Hepatic stellate cell (primary cell): ENCODE measurements at places on chromosomes 11 and 22.
A peak's percentile ranks its signal among the peaks of the same experiment; 100 is the strongest.

DNA sequence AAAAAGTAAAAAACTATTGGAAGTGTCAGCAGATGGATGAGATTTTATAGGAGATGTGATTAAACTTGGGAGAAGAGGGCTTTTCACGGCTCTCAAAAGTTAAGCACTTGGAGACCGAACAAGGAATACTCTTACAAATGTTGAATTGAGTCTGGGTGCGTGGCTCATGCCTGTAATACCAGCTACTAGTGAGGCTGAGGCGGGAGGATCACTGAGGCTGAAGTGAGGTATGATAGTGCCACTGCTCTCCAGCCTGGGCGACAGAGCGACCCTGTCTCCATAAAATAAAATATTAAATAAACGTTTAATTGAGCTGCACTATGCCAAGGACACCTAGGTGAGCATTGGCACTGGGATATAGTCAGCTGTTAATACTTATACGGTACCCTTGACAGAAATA lies 1.9 kb downstream of the CEP57 start:
- no peak for DNase-seq

DNA sequence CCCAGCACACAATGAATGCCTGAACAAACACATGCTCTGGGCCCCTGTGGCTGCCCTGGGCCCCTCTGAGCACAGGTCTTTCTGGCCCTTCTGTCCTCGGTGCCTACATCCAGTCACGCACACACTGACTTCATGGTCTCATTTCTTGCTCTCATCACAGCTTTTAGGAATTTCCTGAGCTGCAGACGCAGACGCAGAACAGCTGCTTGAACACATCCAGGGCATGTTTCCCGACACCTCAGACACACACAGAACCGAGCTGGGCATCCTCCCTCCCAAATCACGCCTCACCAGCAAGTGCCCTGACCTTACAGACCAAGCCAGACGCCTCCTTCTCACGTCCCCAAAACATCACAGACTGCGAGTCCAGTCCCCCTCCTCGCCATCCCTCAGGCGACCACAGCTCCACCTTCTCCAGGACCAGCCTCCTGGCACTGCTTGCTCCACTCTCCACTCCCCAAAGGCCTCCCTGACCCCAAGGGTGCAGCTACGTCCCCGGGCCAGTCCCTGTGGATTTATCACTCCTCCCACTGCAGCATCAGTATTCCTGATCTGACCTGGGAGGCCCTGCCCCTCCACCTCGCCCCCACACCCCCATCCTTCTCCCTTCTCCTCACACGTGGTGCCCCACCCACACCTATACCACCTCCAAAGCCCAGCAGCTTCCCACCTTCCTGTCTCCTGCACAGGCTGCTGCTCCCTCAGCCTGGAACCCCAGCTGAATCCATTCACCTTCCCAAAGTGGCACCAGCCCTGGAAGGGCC lies 12.9 kb downstream of the SIRT3 start:
- DNase-seq: no peak

DNA sequence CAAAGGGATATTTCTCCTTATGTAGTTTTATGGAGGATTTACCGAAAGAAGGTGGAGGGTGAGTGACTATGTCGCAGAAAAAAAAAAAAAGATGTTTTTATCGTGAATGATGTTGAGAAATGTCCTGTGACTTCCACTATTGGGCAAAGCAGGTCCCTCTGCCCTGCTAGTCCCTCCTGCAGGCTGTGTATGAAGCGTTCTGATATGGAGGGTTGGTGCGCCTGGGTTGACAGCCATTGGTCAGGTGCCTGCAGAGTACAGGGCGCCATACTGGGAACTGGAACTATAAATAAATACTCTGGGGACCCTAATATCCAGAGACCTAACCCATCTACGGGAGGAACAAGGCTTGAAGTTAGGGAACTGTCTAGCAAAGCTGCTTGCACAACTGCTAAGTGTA lies 1.5 kb downstream of the IL17RA start:
- no peak for DNase-seq

DNA sequence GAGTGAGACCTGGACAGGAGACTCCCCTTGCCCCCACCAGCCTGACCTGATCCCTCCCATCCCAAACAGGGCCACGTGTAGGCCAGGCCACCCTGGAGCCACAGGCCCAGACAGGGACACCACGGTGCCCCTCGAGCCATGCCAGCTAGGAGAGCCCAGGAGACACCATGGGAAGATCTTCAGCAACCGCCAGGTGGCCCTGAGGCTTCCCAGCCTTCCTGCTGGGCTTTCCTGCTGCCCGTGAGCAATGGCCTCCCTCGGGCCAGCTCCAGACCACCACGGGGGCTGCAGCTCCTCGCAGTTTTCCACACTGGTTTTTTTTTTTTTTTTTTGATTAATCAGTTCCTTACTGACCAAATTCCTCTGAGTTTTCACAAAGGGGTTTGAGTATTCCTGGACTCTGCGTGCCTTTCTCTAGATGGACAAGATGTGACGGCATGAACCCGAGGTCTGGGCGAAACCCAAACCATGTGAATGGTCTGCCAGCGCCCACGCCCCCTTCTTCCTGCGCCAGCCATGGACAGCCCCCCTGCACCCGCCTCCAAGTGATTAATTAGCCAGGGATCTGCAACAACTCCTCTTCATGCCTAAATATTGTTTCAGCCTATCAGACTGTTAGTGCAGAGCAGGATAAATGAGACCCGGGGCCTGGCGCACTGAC lies 40.9 kb downstream of the TBX1 start:
- no peak for DNase-seq

DNA sequence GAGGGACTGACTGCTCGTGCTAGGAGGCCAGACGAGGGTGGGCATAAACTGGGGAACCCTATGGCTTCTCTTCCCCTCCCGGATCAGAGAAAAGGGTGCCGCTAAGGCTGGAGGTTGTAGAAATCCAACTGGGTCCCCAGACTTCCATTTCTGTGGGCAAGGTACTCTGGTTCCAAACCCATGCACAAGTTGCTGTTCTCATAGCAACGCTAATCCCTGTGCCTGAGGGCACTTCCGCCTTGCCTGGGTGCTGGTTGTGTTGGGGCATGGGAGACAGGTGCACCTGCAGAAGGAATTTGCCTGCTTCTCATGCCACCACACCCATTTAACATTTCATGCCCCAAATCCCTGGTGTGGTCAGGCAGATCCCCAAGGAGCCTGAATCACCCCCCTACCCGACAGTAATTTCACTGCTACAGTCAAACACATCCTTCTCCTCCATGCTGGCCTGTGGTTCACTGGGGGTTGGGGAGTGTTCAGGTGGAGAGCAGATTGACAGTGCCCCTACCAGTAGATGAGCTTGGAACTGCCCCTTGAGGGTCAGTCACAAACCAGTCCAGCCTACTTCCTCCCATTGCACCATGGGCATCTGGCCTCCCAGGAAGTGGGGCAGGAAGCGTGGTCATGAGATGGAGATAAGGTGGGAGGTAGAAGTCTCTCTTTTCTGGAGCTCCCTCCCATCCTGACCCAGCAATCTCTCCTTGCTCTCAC lies 1.2 kb downstream of the C2CD2L start:
- peak; percentile 41 for DNase-seq

DNA sequence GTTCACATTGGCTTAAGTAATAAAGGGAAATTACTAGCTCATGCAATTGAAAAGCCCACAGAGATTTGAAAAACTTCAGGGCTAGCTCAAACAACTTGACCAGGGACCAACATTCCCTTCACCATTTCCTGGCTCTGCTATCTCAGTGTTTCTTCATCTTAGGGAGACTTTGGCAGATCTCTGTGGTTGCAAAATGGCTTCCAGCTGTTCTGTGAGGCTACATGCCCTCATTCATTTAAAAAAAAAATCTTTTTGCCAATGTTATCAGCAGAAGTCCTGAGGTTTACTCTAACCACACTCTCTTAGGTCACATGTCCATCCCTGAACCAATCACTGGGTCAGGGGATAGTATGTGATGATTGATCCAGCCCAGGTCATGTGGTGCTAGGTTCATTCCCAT lies 13.9 kb upstream of the RASSF10 start:
- no peak for DNase-seq

DNA sequence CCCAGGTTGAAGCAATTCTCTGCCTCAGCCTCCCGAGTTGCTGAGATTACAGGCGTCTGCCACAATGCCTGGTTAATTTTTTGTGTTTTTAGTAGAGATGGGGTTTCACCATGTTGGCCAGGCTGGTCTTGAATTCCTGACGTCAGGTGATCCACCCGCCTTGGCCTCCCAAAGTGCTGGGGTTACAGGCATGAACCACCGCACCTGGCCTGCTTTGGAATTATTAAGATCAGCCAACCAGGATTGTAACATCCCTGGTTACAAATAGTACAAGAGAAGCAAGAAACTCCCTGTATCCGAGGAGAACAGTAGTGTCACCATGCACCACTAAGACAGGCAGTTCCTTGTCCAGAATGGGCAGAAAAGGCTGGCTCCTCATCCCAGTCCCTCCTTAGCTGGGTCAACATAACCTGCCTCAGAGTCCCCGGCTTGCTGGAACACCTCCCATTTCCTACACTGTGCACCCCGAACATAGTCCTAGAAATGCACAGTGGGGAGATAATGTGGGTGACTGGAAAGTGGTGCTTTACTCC lies 77.2 kb upstream of the INCENP start:
- no peak for DNase-seq

- DNase-seq: no peak
Measured at GRCh38 chr11:122393209-122393860, 262.2 kb upstream of the UBASH3B start.

- no peak for DNase-seq
Measured at GRCh38 chr11:107598225-107599139, 7.5 kb downstream of the ELMOD1 start.

DNA sequence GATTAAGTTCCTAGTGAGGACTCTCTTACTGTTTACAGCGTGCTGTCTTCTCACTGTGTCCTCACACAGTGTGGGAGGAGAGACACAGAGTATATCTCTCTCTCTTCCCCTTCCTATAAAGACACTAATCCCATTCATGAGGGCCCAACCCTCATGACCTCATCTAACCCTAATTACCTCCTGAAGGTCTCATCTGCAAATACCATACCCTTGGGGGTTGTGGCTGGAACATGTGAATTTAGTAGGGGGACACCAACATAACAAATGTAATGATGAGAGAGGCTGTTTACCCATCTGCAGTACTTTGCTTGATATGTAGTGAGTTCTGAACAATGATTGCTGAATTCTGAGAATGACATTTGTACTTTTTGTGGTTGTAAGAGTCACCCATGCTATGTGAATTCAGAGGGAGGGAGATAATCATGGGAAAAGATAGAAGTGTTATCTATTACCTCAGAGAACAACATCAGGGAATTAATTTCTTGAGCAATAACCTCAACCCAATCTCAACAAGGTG lies 4.9 kb upstream of the OR52W1 start:
- no peak for DNase-seq

- no peak for DNase-seq
Measured at GRCh38 chr11:36605221-36606216, 7.5 kb upstream of the RAG2 start.

GRCh38 chr11:19777039-19777376 lies 64.4 kb downstream of the NAV2 start:
- DNase-seq: peak; percentile 44

- DNase-seq: peak; percentile 78
Measured at GRCh38 chr11:72091292-72091691, 10.6 kb downstream of the LRRC51 start.

DNA sequence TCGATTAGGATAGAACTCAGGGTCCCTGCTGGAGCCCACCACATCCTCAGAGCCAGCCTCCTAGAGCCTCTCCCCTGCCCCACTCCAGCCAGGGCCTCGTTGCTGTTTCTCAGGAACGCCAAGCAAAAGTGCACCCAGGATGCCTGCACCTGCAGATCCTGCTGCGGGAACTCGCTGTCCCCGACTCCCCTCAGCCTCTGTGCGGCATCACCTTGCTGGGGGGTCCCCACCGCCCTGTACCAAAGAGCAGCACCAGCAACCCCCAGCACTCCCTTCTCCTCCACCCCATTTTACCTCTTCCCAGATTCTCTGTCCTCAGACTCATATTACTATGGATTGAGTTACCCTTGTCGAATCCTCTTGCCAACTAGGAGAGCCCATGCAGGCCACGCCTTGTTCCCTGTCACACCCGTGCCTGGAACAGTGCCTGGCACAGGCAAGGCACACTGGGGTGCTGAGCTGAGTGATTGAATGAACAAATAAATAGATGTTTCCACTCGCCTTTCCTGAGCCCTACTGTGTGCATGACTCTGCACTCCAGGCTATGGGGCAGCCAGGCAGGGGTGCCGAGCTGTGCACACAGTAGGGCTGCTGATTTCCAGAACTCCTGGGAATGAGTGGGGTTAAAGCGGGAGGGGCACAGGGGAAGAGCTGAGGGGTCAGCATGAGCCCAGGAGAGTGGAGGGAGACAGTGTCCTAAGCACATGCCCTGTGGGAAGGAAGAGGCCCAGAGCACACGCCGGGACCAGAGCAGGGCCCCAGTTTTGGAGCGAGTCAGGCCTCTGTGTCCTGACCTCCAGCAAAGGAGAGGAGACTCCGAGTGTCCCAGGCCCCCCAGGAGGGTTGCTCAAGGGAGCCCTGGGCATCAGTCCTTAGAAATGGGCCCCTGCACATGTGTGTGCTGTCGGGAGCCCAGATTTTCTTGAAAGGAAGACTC lies 44.3 kb downstream of the LINC01488 start:
- no peak for DNase-seq

GRCh38 chr11:28878025-28878424 lies 769.8 kb downstream of the METTL15 start:
- no peak for DNase-seq

DNA sequence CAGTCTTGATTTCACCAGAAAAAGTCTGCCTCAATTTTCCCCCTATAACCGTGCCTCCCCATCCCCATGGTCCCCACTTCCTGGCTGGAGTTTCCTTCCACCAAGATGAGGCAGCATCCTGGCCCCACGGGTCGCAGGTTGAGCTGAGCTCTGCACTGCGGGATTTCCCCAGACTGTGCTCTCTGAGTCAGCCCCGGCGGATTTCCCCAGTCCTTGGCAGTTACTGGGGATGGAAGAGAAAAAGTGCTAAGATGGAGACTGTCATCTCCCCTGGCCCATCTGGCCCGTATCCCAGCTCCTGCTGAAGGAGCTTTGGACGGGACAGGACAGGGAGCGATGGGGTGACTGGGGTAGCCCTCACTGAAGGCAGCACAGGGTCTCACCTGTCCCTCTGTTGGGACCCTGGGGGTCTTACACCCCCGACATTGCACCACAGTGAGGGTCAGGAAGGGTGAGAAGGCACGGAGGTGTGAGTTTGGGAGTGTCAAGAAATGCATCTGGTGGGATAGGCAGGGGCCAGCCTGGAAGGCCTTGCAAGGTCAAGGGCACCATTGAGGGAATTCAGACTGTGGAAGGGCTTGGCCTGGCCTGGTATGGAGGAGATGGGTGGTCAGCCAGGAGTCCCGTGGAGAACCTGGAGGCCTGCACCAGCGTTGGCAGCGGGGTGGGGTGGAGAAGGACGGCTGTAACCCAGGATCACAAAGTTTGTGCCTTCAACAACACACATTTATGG lies 36.5 kb downstream of the NADSYN1 start:
- no peak for DNase-seq

DNA sequence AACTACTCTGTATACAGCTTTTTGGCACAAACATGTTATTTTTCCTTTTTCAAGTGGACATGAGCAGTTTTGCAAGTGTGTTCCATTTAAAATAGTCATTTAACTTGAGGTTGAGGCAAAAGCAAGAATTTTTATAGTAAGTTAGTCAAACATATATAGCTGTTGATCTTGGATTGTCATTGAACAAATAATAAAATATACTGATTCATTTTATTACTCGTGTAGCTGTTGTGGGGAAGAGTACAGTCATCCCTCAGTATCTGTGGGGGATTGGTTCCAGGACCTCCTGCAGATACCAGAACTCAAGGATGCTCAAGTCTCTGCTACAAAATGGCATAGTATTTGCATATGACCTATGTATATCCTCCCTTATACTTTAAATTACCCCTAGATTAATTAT lies 45.3 kb downstream of the EXT2 start:
- no peak for DNase-seq

- DNase-seq: no peak
Measured at GRCh38 chr11:36271794-36272407, 17.3 kb downstream of the COMMD9 start.
